ENCODE measurements at places on chromosomes 7 and 10.
A peak's percentile ranks its signal among the peaks of the same experiment; 100 is the strongest.

DNA sequence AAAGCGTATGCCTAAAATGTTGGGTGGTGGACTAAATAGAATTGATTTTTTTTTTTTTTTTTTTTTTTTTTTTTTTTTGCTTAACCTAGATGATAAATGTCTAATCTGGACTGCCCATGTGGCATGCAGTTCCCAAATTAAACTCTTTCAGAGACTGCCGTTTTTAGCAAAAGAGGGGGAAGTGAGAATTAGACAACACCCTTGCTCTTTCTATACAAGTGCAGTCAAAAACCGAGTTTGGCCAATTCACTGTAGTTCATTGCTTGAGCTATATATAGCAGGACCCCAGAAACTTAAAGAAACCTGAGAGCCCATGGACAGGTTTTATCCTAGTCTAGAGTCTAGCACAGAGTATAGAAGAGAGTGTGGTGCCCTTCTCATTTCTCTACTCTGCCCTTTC is 141.9 kb downstream of the GRM3 start:
- no peak for DNase-seq

- no peak for DNase-seq
Observed at GRCh38 chr10:22647244-22647643, 67.1 kb downstream of the PIP4K2A start.

- peak; percentile 16 for DNase-seq
Observed at GRCh38 chr10:52779541-52780390, 7.2 kb upstream of the MBL2 start.

DNA sequence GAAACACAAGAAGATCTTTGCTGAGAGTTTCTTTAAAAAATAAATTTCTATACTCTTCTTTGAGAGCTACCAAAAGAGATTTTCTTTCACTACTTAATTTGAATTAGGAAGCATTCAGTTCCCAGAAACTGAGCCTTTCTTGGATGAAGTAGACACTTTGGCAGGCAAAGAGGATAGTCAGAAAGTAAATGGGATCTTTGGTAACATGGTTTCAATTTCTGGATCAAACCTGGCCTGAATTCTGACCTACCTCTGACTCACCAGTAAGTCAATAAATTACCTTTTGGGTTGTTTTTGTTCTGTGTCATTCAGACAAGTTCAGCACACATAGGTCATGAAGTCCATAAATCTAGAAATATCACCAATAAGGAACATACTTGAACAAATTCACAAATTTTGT is 26.8 kb upstream of the CABCOCO1 start:
- DNase-seq = no peak

GRCh38 chr10:117264782-117265181 is 23.9 kb downstream of the SLC18A2 start:
- DNase-seq = no peak

DNA sequence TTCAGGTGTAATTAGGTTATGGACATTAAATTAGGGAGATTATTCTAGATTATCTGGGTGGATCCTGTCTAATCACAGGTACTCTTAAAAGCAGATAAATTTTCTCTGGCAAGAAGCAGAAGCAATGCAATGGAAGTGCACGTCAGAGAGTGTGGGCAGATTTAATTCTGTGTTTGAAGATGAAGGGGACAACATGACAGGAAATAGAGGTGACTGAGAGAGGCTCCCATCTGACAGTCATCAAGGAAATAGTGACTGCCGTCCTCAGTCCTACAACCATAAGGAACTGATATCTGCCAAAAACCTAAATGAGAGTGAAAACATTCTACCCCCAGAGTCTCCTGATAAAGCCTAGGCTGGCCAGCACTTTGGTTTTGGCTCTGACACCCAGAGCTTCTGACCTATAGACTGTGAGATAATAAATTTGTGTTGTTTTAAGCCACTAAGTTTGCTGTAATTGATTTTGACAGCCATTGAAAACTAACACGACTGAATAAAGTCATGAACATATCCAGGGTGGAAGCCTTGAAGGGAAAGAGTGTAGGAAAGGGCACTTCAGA is 30.5 kb upstream of the DDX50 start:
- DNase-seq = no peak

GRCh38 chr7:126608339-126608776 is 644.4 kb downstream of the GRM8 start:
- no peak for DNase-seq

DNA sequence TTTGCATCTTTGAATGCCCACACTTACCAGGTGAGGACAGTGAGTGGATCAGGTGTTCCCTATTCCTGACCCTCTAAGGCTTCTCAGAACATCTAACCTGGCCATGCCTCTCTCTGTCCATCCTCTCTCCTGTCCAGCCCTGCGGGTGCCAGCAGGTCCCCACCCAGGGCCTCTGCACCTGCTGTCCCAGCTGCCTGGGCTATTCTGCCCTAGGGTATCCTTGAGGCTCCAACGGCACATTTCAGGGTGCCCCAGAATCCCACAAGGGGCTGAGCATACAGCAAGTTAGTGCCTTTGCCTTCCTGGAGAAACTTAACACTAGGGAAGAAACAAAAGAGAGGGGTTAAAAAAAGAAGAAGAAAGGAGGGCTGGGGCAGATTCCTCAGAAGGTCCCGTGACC is 107.4 kb downstream of the UNCX start:
- DNase-seq = no peak

DNA sequence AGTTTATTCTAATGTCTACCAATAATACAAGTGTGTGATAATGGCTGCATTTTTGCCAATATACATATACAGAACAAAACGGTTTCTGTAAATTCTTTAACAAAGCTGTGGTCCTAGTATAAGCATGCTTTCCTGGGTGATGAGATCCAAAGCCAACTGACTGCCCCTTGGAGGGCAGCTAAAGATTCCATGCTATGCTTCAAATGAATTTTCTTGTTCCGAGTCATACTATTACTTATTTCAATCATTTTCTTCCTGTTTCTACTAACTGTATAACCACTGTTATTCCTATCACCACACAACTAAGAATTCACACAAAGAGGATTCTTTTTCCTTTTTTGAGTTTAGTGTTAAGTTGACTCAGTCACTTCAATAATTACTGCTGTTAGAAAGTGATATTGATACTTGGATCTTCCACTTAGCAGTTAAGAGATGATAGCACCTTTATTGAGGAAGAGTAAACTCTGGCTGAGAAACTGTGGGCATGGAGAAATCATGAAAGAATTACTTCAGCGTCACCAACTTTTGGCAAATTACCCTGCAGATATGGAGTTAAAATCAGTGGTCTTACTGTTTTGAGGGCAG is 197.5 kb downstream of the ARL4A start:
- DNase-seq = no peak

DNA sequence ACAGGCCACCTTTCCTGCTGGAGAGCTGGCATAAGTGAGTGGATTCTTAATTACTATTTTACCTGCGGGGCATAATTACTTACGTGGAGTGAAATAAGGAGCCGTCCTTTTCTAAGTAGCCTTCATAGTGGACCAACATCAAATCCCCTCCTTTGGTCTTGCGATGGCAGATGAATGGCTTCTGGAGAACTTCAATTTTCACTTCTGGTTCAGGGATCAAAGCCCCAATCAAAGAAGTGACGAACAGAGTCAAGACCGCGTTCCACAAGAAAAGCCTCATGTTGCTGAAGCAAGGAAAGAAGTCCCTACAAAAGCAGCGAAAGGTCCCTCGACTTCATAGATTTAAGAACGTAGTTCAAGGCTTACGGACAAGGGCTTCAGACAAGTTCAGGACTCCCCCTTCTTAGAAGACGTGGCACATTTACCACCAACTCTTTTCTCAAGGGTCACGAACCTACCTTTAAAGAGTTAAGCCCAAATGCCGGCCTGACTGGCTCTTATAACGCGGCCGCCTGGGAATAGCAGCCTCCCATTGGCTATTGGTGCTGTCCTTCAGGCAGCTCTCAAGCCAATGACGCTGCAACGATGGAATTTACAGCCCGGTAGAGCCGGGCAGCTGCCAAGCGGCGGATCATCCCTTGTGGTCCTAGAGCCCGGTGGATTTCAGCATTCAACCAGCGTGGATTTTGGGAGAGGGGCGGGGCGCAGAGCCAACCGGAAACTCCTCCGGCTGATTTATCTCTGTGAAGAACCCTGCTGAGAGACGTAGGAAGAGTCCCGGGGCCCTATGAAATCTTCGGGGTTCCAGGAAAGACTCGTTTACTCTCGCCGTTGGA is at the start of gene FKBP14:
Gene FKBP14 (minus strand): TSS at position 474 of the 836 bp plus-strand sequence. CDS start 194 bp downstream, at position 280.
- DNase-seq = peak; percentile 97

DNA sequence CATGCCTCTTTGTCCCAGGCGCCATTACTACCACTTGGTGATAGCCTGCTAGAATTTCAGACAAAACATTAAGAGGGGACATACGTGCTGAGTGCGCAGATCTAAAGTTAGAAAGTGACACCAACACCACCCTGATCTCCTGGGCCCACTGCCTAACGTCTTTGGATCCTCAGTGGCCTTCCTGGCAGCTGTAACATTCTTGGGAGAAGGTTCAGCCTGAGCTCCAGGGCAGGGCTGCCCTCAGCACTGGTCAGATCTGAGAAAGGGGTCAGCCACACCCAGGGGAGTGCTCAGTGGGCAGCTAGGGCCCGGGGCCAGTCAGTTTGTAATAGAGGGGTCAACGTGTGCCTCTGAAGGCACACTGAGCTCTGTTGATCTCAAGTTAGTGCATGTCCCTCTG is 48.4 kb downstream of the ZCCHC24 start:
- no peak for DNase-seq

DNA sequence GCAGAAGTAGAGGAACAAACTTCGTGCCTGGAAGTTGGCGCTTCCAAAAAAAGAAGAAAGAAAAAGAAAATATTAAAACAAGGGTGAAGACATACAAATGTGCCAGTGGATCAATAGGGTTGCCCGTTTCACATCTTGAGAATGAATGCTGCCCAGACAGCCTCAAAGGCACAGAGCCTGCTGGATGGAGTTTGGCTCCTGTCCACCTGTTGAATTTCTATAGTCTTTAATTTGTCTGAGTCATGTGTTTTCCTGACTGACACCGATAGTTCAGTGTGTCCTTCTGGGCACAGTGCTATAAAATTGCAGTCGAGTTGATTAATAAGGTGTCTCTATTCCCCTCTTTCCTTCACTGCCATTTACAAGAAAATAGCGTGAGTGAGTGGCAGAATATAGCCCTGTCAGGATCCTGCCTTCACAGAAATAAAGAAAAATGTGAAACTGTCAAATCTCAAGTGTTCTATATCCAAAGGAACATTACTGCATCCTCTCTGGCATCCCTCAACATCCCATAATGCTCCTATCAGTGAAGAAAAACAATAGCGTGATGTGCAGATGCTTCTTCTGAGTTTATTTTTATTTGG is 471.3 kb upstream of the AUTS2 start:
- no peak for DNase-seq

- no peak for DNase-seq
Observed at GRCh38 chr7:33062023-33062781, at the start of gene NT5C3A. Gene NT5C3A (minus strand): TSS chr7:33062776. CDS start chr7:33062705, 71 bp downstream.

GRCh38 chr7:47837826-47838225 is 110.4 kb downstream of the PKD1L1 start:
- DNase-seq = no peak

GRCh38 chr10:8069108-8069507 is 14.6 kb downstream of the GATA3 start:
- DNase-seq = no peak

- DNase-seq = peak; percentile 87
Observed at GRCh38 chr10:6052247-6053221, 9.6 kb downstream of the IL2RA start.

DNA sequence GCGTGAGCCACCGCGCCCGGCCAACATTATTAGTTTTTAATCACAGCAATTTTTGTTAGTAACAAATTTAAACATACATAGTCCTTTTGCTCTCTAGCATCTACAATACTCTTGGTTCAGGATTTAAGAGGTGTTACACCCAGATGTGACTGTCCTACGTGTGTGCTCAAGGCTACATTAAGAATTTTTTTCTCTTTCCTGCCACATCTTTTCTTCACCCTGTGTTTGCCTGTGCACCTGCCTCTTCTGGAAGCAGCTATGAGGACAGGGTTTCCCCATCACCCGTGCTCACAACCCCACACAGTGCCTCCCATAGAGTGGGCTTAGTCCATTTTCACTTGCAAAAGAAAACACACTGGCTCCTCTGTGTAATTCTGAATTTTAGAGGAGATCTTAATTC is 186.7 kb upstream of the KLF6 start:
- peak; percentile 18 for DNase-seq

DNA sequence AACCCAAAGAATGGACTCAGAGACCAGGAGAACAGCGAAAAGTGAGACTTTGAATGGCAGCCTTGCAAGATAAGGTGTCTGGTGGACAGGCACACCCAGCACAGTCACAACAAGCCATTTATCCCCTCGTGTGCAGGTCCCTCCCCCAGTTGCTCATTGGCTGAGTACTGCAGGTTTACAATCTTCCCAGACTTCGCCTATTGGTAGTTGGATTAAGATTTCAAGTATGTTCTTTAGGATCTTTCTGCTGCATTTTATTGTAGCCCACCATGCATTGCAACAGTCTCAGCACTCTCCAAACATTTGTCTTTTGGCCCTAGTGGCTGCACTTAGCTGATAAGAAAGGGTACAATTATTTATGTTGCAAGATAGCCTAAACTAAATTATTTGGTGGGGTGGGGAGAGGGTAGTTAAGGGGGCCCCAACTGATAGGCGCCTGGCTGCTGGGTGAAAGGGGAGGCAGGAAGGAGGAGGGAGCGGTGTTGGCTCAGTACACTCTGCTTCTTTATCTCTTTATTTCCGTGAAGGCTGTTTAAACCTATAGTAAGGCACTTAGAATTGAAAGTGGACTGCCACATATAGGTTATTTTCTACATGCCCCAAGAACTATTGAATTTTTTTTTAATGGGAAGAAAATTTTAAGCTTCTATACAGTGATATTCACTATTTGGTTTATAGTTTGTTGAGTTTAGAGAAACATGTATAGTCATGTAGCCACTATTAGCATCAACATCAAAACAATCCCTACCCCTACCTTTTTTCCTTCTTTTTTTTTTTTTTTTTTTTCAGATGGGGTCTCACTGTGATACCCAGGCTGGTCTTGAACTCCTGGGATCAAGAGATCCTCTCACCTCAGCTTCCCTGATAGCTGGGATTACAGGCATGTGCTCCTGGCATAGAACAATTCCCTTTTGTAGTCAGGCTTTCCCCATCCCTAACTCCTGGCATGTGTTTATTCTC is 54.2 kb downstream of the GUSB start:
- no peak for DNase-seq

DNA sequence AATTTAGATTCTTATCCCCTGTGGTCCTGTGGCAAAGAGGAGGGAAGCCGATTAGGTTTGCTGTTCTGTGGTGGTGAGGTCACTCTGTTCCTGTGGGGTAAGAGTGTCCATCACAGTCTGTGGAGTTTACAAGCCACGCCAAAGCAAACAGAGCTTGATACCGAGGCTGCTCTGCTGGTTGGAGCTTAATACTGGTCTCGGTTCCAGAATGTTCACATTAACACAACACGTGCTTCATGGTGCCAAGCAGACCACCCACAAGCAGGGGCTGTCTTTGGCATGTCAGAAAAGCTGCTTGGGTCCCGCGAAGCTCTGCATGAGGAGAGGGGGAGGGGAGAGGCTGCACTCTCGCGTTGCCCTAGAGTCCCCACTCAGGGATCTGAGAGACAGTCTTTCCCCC is 47.5 kb downstream of the DNAJB6 start:
- no peak for DNase-seq
